BJ (cell line): ENCODE measurements at places on chromosomes 6 and 20.

DNA sequence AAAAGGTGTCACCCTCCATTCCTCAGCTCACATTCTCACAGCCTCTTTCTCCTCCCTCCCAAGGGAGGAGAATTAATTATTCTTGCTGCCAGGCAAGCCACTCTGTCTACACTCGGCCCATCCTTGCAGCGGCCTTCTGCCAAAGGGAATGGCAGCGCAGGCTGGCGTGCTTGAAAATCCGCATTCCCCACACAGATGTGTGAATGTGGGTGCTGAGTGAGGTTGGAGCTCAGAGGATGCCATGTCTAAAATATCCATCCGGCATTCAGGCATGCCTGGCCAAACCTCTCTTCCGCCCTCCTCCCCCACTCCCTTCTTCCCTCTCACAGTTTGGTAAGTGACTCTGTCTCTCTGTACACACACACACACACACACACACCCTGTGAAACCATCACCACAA lies 27.7 kb downstream of the PNPLA1 start:
- no peak for DNase-seq

GRCh38 chr6:141464490-141464889 lies 668.2 kb upstream of the GJE1 start:
- peak; percentile 37 for DNase-seq

GRCh38 chr6:151063842-151064647 lies 175.7 kb upstream of the AKAP12 start:
- DNase-seq = no peak

DNA sequence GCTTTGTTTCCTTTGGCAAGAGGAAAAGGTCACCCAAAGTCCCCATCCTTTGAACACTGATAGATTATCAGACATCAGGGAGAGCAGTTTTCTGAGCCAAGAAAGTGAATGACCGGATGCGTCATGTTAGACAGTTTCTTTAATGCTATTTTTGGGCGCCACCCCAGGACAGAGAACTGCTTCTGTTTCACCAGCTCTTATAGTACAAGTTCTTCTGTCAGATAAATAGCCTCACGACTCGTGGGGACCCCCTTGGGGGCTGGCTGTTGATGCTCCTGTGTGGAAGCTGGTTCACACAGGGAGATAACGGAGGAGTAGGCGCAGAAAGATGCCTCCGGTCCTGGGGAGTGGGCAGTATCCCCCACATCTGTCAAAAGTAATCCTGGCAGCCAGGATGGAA lies 54.6 kb downstream of the NPEPL1 start:
- no peak for DNase-seq

DNA sequence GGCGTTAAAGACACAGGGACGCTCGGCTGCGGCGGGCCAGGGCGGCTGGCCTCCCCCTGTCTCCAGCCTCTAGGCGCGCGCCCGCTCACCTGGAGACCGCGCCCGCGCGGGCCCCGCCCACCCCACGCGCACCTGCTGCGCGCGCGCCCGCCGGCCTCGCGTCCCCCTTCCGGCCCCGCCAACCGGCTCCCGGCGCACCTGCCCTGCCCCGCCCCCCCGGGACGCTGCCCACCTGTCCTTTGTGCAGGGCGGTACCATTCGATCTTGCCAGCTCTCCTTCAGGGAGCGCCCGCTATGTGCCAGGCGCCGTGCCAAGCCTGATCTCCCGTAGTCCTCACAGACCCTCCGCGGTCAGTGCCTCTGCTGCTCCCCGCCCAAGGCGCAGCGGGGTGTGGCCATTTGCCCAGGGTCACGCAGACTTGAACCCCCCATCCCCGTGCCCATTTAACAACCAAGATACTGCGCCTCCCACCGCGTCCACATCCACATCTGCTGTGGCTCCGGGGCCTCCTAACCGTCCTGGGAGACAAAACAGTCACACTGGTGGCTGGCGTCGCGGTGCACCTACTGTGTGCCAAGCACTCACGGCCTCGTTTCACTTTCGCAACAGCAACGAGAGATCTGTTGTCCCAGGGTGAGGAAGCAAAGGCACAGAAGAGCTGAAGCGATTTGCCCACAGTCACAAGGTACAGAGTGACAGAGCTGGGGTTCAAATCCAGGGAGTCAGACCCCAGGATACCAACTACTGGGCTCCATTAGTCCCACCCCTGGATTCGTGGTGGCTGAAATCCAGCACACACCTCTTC lies 48.1 kb downstream of the NOL4L start:
- no peak for DNase-seq

GRCh38 chr6:68726337-68726736 lies 91.3 kb downstream of the ADGRB3 start:
- no peak for DNase-seq

DNA sequence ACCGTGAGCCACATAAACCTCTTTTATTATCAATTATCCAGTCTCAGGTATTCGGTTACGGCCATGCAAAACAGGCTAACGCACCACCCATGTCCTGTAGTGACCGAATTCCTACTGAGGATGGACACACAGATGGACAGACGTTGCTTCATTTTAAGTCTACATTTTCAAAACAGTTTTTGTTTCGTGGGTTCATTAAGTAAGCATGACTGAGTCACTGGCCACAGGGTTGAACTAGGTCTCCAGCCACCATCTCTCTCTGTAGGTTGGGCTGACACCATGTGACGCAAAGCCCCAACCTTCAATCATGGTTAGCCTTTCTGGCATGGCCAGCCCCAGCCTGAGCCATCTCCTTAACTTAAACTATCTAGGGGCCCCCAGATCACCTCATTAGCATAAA lies 110.0 kb upstream of the SLC22A23 start:
- peak; percentile 8 for DNase-seq

DNA sequence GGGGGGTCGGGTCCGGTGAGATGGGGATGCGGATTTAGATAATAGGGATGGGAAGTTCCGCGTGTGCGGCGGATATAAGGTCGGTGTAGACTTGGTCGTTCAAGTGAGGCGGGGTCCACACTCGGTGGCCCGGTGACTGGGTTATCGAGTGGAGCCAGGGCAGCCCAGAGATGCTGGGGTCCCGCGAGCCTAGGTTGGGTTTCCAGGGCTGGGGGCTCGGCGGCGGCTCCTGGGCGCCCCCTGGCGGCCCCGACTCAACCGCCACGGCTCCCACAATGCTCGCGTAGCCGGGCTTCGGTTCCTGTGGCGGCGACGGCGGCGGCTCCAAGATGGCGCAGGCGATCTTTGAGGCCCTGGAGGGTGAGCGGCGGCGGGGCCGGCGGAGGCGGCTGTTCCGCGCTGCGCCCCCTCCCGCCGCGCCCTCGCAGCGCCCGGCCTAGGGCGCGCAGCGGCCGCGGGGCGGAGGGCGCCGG lies at the start of gene ZNF341:
Gene ZNF341, plus strand, starts transcription at position 304 of the 473 bp plus-strand sequence. Its CDS starts 26 bp downstream, at position 330.
- peak; percentile 9 for DNase-seq

GRCh38 chr20:38700926-38701325 lies 23.4 kb upstream of the SLC32A1 start:
- no peak for DNase-seq

DNA sequence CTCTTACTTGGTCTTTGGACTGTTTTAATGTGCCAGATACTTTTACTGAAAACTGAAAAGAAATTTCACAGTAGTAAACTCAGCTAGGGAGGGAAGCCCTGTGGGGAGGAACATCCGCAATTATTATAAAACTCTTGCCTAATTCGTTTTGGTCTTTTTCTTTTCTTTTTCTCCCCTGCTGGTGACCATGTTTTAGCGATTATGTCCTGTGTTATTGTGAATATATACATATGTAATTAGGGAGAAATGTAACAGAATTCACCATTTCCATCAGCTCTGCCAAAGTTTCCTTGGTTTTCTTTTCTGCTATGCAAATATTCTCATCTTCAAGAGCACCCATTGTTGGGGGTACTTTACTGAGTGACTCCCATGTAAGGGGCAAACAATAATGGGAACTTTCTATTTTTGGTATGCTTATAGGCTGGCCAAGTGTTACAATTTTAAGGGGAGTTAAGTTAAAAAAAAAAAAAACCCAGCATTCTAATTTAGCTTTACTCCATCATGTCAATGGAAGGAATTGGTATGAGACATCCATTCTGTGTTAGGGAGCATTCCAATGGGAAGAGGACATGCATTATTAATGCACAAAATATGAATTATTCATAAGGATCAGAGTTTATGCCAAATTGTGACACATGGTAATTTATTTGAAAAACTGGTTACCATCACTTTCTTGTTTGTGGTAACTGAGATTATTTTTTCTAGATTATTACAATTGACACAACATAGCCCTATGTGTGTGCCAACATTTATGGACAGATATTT lies 2.0 kb downstream of the DOK5 start:
- DNase-seq = no peak

- no peak for DNase-seq
Measured at GRCh38 chr6:131651782-131652181, 14.7 kb downstream of the ENPP3 start.

DNA sequence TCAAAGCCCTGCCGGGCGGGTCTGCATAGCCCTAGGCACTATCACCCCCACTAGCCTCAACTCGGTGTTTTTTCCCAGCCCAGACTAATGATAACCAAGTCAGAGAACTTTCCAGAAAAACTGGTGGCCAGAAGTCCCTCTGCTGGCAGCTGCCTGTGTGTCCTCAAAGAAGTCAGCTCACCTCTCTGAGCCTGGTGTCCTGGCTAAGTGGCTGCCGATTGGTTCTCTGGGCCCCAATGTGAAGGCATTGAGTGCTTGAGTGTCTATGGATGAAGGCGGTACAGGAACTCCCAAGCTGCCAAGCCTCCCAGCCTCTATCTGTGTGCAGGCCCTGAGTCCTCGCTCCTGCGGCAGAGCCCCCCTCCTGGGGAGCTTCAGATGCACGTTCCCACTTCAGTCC lies 355.6 kb downstream of the TAF4 start:
- DNase-seq = no peak

DNA sequence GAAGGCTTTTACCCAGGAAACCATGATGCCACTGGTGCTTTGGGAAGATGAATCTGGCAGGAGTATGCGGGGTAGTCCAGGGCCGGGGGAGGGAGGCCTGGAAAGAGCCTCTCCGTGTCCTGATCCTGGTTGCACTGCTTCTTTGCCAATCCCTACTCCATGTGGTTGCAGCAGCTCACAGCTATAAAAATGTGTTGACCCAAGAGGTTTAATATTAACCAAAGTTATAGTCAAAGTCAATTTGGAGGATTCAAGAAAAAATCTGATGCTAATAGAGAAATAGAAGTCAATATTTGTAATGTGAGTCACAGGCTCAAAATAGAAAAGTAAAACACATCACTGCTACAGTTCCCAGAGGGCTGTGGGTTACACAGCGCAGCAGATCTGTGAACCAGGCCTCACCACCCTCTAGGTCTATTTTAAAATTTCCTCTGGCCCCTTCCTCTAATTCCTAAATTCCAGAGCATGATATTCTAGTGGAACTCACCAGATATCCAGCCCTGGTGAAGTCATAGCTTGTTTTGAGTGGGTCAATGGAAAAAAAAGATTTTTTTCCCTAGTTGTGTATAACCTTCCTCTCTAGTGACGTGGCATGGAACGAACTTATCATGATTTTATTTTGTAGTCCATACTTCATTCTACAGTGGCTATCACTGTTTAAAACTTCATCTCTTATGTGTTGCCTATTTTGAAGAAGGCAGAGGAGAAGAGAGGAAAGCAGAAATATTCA lies 63.2 kb upstream of the BMP2 start:
- peak; percentile 37 for DNase-seq

DNA sequence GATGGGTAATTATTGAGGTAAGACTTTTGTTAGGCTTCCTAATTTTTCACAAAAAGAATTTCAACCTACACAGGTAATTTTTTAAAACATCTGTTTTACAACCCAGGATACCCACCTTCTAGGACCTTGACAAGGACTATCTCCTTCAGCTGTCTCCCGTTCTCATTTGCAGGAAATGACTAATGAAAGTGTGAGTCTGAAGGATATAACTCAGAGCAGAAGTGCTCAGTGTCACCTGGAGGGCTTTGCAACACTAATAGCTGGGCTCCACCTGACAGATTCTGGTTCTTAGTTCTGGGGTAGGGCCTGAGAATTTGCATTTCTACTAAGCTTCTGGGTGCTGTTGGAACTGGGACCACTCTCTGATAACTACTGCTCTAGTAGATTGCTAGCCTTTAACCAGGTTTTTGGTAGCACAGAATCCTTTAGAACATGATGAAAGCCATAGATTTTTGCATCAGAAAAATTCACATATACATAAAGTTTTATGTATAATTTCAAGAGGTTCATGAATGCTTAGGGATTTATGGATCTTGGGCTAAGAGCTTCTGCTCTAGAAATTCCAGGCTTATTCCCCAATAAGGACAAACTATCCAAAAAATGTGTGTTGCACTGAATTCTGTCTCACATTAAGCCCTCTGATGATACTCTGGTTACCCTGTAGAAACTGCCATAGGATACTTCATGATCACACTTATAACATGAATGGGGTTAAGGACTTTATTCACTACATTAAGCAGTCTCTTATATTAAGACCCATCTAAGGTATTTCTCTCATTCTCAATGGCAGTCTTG lies 30.3 kb downstream of the AK9 start:
- no peak for DNase-seq

GRCh38 chr20:13868331-13868730 lies 83.5 kb downstream of the NDUFAF5 start:
- DNase-seq = peak; percentile 67

DNA sequence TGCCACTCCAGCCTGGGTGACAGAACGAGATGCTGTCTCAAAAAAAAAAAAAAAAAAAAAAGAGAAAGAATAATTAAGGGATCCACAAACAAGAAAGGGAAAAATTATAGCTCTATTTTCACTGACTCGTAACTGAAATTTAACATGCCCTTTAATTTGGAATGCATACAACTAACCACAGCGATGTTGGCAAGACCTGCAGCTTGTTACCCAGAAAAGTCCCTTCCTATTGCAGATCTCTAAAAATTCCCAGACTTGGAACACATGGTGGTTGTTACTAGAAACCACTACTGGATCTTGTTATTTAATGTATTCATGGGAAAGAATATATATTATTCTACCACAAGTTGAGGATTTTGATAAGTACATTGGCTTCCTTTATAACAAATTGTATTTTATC lies 27.8 kb upstream of the SMIM28 start:
- DNase-seq = peak; percentile 5

- no peak for DNase-seq
Measured at GRCh38 chr6:34576286-34576955, 20.3 kb upstream of the SPDEF start.

GRCh38 chr6:166494101-166494441 lies 92.4 kb downstream of the RAMACL start:
- no peak for DNase-seq

DNA sequence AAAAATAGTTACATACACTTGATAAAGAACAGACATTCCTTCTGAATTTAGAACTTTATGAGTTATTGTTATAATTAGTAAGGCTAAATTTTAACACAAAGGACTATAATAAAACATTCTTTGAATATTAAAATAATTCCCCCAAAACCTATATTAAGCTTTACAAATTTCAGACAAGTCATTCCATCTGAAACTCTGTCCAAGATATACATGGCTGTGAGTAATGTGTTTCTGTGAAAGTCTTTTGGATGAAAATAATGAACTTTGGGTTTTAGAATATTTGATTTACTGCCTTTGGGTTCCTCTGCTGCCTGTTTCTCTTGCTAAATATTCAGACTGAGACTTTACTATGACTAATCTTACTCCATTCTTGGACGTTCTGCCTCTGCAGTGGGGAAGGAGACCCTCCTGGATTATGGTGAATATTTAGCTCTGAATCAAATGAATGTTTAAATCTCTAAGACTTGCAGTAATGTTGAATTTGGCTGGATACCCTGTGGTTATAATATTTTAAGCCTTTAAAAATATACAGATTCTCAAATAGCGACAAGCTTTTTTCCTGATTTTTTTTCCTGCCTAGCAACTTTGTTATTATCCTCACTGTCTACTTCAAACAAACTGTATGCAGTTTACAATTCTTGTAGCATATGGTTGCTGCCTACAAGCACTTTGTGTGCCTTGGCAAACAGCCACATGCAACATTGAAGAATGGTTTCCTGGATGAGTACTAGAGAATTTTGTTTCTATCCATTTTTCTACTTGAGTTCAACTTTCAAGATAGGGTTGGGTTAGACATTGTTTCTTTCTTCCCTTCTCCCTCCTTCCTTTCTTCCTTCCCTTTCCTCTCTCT lies 51.4 kb downstream of the TXLNB start:
- DNase-seq = no peak
